ENCODE measurements at places on chromosomes 16 and 17.

DNA sequence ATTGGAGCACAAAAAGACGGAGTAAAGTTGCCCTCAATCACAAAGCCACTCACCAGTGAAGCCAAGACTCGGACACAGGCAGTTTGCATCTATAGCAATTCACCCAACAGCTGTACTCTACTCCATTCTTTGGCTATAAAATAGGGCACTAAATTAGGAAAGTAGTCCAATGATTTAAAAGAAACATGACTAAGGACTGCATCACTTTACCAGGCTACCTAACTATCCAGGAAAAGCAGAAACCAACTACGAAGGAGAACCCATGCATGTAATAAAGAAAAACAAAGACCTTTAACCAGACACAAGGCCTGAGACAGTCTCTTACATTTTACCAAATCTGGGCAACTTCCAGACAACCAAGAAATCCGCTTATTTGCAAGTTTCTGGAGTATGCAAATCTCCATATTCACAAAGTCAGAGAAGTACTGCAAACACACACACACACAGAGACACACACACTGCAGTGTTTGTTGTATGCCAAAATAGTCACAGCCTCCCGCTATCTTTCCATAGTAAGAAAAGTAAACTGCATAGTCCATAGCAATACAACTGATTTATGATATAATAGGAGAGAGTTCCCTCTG is 59.8 kb downstream of the CDH11 start:
- no peak for DNase-seq

GRCh38 chr17:15498107-15498506 is 30.7 kb upstream of the CDRT4 start:
- peak; percentile 25 for DNase-seq

GRCh38 chr16:86292942-86293341 is 217.4 kb upstream of the FOXF1 start:
- DNase-seq = no peak

DNA sequence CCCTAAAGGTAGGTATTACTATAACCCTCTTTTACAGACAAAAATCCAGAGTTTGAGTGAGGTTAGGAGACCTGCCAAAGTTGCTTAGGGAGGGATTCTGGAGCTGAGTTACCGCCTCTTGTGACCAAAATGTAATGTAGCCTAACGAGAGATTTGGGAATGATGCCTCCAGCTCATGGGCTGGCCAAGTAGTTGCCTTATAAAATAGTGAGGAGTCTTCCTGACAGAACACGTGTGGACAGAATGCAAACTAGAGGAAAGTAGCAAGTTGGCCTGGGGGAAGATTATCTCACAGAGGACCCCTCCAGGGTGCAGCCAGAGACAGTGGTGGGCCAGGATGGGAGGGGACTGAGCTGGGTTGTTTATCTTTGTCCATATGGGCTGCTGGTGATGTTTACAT is 543.7 kb upstream of the CDH11 start:
- no peak for DNase-seq

GRCh38 chr17:280901-281300 is 71.7 kb downstream of the RPH3AL start:
- no peak for DNase-seq

- no peak for DNase-seq
Measured at GRCh38 chr16:88793251-88793954, 8.4 kb upstream of the PIEZO1 start.
